HS-5 (cell line): ENCODE measurements at places on chromosomes 1 and 21.

DNA sequence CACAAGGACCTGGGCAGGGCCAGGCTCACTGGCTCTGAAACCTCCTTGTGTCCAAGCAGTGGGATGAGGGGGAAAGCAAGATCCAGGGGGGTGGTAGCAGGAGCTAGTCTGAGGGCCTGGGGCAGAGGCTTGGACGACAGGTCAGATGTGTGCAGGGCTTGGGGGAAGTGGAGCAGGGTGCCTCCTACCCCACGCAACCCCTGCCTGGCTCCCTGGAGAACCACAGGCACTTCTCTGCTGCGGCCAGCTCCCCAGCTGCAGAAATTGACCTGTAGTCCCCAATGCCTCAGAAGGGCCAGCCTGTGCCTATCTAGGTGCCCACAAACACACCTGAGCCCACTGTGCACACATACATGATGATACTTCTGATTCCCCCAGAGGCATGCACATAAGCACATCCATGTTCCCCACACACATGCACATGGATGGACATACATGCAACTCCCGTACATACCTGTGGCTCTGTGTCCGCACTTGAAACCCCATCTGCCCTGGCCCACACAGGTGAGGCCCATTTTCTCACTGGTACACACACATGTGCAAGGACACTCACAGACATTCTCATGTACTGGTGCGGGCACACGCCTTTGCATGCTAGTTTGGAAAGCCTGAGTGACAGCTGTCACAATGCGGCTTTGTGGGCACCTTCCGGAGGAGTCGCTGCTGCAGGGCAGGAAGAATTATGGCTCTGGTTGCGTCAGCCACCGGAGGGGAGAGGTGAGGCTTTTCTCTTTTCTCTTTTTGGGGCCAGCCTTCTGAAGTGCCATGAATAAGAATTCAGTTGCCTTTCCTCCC is 247.2 kb upstream of the CSF3R start:
- DNase-seq: no peak

GRCh38 chr1:158752155-158752712 is 2.3 kb upstream of the OR6K6 start:
- DNase-seq: no peak

GRCh38 chr1:23470282-23471070 is 13.5 kb downstream of the ASAP3 start:
- DNase-seq: no peak

DNA sequence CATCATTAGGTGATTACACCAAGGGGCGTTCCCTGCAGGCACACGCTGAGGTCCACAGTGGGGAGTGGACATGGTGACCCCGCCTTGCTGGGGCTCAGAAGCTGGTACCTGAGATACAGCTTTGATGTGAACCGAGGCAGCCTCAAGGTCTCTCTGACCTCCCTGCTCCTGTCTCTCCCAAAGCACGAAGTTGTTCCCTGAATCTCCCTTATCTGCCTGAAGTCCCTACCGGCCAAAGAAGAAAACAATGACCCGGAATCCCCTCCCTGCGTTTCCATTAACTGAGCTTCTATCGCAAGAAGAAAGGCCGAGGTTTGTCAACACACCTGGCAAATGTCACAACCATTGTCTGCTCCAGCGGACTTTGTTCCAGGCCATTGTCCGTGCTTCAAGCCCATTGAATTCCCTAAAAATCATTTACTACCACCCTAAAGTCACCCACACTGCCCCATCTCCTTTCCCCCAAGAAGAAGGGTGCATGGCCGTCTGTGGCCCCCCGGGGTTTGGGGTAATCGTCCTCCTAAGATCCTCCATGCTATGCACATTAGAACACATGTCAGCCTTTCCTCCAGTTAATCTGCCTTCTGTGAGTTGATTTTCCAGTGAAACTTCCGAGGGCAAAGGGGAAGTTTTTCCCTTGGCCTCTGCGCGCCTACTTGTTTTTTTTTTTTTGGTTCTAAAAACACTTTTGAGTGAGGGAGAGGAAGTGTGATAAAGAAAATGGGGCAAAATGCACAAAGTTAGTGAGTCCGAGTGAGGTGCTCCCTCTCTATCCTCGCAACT is 48.1 kb upstream of the COL18A1 start:
- no peak for DNase-seq

DNA sequence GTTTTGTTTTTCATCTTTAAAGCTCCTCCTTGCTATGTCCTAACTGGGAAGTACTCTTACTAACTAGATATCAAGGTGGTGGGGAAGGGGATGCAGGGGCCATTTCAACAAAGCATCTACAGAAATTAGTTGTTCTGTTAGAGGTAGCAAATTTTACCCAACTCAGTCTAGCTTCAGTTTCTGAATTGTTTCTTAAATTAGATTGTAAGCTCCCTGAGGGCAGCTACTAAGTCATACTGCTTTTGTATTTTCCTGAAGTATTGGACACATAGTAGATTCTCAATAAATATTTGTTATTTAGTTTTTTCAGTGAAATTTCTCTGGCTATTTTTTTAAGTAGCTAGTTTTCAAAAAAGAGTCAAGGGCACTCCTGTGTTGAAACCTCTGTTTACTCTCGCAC is 1.8 kb downstream of the UBAP2L start:
- DNase-seq: no peak

GRCh38 chr1:215473943-215474342 is 93.2 kb upstream of the KCTD3 start:
- no peak for DNase-seq

GRCh38 chr1:218330043-218330623 is 15.0 kb upstream of the TGFB2 start:
- no peak for DNase-seq

GRCh38 chr1:53987880-53988279 is 30.1 kb downstream of the LDLRAD1 start:
- DNase-seq: no peak

GRCh38 chr1:86699186-86699585 is 5.2 kb upstream of the SH3GLB1 start:
- no peak for DNase-seq

DNA sequence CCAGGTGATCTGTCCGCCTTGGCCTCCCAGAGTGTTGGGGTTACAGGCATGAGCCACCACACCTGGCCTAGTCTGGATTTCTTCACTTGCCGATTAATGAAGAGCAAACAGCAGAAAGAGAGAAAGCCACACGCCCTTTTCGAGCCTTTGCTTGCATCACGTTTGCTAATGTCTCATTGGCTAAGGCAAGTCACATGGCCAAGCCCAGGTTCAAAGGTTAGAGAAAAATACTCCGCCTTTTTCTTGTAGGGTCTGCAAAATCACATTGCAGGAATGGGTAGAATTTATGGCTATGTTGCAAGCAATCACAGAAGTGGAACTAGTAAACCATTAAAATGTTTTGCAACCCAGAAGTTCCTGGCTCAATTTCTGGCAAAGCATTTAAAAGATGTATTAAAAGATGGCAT is 26.8 kb upstream of the BACH1 start:
- no peak for DNase-seq

GRCh38 chr21:38949070-38949380 is 143.3 kb downstream of the ETS2 start:
- DNase-seq: no peak

GRCh38 chr21:34835526-34835925 is 166.7 kb downstream of the CLIC6 start:
- no peak for DNase-seq

DNA sequence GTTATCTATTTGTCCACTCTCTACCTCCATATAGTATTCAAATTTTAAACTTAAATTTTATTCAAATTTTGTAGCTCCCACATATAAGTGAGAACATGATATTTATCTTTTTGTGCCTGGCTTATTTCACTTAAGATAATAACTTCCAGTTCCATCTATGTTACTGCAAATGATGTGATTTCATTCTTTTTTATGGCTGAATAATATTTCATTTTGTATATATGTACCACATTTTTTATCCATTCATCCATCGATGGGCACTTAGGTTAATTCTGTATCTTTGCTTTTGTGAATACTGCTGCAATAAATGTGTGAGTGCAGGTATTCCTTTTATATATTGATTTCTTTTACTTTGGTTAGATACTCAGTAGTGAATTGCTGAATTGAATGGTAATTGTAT is 2.1 kb downstream of the DNAH14 start:
- no peak for DNase-seq

- DNase-seq: no peak
Observed at GRCh38 chr1:147384804-147385203, 142.3 kb downstream of the CHD1L start.

GRCh38 chr1:235864469-235864868 is 2.2 kb downstream of the LYST start:
- no peak for DNase-seq

DNA sequence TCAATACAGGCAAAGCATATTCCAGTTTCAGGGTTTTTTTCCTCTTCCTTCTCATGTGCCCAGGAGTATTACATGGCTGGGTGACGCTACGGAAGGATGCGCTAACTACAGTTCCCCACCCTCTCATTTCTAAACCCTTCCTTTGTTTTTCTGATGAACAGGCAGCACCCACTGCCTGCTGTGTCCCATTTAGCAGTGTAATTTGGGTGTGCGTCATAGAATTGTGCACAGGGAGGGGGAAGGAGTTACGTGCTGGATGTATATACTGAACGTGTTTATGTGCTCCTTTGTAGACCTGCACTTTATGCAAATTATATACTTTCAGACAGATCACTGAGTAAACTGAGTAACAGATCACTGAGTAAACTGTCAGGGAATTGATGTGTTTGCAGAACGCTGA is 44.5 kb downstream of the ELAPOR1 start:
- no peak for DNase-seq

- no peak for DNase-seq
Observed at GRCh38 chr21:46083791-46084561, 13.9 kb upstream of the COL6A2 start.

DNA sequence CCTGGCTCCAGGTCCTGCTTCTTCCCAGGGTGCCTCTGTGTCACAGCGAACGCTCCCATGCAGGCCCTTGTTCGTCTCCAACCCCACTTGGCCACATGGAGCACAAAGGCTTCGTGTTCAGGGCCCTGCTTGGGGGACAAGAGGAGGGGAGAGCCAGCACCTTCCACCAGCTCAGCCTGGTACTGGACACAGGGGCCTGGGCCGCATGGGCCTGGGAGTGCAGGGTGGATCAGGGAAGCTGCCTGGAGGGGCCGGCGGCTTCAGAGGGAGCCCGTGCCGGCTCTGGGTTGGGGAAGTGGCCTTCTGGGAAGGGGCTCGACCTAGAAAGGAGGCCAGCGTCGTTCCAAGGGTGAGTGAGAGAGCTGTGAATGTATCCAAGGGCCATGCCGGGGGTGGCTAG is 53.0 kb downstream of the UMODL1 start:
- no peak for DNase-seq

DNA sequence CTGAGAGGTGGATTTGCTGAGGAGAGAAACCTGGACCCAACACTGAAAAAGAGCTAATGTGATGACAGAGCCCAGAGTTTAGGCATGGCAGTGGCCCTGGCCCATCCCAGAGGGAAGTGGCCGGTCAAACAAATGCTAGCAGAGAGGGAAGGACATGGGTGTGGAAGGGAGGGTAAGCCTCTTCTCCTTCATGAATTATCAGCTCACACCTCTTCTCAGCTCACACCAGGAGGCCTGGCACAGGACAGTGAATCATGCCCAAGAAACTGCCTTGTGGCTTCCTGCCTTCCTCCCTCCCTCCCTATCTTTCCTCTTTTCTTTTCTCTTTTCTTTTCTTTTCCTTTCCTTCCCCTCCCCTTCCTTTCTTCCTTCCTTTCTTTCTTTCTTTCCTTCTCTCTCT is 1.3 kb upstream of the SPRR3 start:
- DNase-seq: no peak
